Osteocyte (in vitro differentiated cells): ENCODE measurements at places on chromosomes 6 and 20. TPM values are rescaled to one million over a fixed set of nuclear protein-coding genes. Genes with fewer than 3 reads are reported as not detected.
A peak's percentile ranks its signal among the peaks of the same experiment; 100 is the strongest.

- no peaks in the 10 kb centered on the region for H3K27me3 ChIP-seq
- no peaks in the 10 kb centered on the region for H3K36me3 ChIP-seq
- no peak for DNase-seq
- peaks cover 69% of the 10 kb centered on the region for H3K4me1 ChIP-seq
Measured at GRCh38 chr20:50283922-50284810, 93.5 kb downstream of the CEBPB start.

- H3K27me3 ChIP-seq, result no peaks in the 10 kb centered on the region
- peaks cover 34% of the 10 kb centered on the region for H3K4me1 ChIP-seq
- no peak overlapping the region for H3K4me3 ChIP-seq
- H3K36me3 ChIP-seq, result peaks cover 4% of the 10 kb centered on the region
- no peak for DNase-seq
- no peak overlapping the region for H3K27ac ChIP-seq
Measured at GRCh38 chr6:125304970-125305660, 3.3 kb upstream of the HDDC2 start.

DNA sequence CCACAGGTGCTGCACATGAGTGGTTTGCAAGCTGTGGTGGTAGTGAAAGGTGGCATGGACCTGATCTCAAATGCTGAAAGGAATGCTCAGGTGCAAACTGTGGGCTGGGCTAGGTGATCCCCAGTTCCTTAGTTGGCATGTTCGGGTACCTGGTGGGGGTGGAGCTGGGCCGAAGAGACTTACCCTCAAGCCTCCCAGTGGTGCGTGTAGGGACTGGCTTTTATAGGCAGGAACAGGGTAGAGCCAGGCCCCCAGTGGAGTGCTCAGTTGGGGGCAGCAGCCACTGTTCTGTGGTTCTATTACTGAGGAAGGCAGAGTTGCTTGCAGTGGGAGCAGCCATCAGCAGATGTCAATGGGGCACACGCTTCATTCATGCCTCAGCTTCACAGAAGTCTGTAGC is 399.8 kb downstream of the HTR1B start:
- peaks cover 5% of the 10 kb centered on the region for H3K36me3 ChIP-seq
- H3K4me3 ChIP-seq, result no peak overlapping the region
- no peaks in the 10 kb centered on the region for H3K4me1 ChIP-seq
- H3K27ac ChIP-seq, result no peak overlapping the region
- no peak for DNase-seq

DNA sequence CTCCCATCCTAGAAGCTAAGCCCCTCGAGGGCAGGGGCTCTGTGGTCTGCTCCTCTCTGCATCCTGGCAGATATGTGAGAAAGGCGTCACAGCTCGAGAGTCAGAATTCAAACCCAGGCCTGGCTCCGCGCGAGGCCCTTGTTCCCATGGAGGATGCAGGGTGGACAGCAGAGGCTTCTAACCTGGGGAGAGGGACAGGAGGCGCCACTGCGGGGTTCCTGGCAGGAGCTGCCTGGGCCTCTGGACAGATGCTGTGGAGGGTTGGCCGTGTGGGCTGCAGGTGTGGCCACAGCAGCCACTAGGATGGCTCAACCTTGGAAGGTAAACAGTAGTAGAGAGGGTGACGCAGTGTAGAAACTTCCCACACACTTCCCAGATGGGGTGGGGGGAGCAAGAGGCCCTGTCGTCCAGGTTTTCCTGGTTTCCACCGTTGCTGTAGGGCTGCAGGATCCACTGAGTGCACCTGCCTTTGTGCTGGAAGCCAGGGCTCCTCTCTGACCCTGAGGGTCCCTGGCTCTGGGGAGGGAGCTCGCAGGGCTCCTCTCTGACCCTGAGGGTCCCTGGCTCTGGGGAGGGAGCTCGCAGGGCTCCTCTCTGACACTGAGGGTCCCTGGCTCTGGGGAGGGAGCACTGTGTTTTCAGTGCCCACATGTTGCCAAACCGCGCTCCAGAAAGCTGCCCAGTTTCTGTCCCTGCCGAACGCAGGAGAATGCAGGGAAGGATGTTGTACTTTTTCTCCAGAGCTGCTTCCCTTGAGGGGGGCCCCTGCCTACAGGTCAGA is 14.2 kb downstream of the RBM38 start:
- no peaks in the 10 kb centered on the region for H3K27me3 ChIP-seq
- no peak overlapping the region for H3K4me3 ChIP-seq
- H3K4me1 ChIP-seq, result peaks cover 7% of the 10 kb centered on the region
- H3K36me3 ChIP-seq, result peaks cover 12% of the 10 kb centered on the region
- no peak for DNase-seq

- no peak for DNase-seq
- H3K4me1 ChIP-seq, result peaks cover 27% of the 10 kb centered on the region
- no peak overlapping the region for H3K4me3 ChIP-seq
Measured at GRCh38 chr6:150696190-150696589, 96.5 kb downstream of the PLEKHG1 start.

- peaks cover 18% of the 10 kb centered on the region for H3K36me3 ChIP-seq
- H3K27ac ChIP-seq, result peak overlapping the region; percentile 90
- no peak for DNase-seq
- H3K4me3 ChIP-seq, result peak overlapping the region; percentile 93
- no peaks in the 10 kb centered on the region for H3K27me3 ChIP-seq
- peaks cover 26% of the 10 kb centered on the region for H3K4me1 ChIP-seq
Measured at GRCh38 chr20:44959082-44959637, 1.0 kb downstream of the TOMM34 start.

- peak overlapping the region; percentile 93 for H3K4me3 ChIP-seq
- H3K27ac ChIP-seq, result peak overlapping the region; percentile 99
- no peaks in the 10 kb centered on the region for H3K27me3 ChIP-seq
- peaks cover 37% of the 10 kb centered on the region for H3K36me3 ChIP-seq
Measured at GRCh38 chr6:159788276-159788675, 1.1 kb downstream of the TCP1 start.

DNA sequence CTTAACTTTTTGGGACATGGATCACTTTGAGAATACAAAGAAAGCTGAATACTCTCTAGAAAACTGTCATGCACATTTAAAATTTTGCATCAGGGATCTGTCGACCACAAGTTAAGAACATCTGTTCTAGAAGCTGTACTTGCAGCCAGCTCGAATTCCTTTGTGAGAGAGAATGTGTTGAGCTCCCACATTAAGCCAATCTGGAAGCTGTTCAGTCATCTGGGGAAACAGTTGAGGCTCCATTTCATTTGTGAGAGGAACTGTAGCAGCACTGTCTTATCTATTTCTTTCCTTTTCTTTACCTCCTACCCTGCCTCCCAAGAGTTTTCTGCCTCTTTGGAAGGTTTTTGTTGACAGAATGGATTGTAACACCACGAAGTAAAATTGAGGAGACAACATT is 50.8 kb downstream of the KAT14 start:
- no peak overlapping the region for H3K4me3 ChIP-seq
- H3K36me3 ChIP-seq, result peaks cover 43% of the 10 kb centered on the region
- H3K27me3 ChIP-seq, result no peaks in the 10 kb centered on the region
- H3K4me1 ChIP-seq, result no peaks in the 10 kb centered on the region

DNA sequence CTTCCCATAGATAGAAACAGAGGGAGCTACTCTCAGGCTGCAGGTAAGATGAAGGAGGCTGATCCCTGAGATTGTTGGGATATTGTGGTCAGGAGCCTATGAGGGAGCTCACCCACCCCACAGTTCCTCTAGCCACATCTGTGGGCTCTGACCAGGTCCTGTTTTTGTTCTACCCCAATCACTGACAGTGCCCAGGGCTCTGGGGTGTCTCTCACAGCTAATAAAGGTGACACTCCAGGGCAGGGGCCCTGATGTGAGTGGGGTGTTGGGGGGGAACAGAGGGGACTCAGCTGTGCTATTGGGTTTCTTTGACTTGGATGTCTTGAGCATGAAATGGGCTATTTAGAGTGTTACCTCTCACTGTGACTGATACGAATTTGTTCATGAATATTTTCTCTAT is 2.8 kb downstream of the HLA-F start:
- H3K36me3 ChIP-seq, result no peaks in the 10 kb centered on the region
- peaks cover 24% of the 10 kb centered on the region for H3K27me3 ChIP-seq
- peaks cover 2% of the 10 kb centered on the region for H3K4me1 ChIP-seq
- no peak overlapping the region for H3K4me3 ChIP-seq
- no peak overlapping the region for H3K27ac ChIP-seq

The RIMS4 gene
- total RNA-seq, result 0.73 and 0.75 TPM in 2 replicates

The SASH1 gene
- total RNA-seq, result 70.6 and 75.7 TPM in 2 replicates

DNA sequence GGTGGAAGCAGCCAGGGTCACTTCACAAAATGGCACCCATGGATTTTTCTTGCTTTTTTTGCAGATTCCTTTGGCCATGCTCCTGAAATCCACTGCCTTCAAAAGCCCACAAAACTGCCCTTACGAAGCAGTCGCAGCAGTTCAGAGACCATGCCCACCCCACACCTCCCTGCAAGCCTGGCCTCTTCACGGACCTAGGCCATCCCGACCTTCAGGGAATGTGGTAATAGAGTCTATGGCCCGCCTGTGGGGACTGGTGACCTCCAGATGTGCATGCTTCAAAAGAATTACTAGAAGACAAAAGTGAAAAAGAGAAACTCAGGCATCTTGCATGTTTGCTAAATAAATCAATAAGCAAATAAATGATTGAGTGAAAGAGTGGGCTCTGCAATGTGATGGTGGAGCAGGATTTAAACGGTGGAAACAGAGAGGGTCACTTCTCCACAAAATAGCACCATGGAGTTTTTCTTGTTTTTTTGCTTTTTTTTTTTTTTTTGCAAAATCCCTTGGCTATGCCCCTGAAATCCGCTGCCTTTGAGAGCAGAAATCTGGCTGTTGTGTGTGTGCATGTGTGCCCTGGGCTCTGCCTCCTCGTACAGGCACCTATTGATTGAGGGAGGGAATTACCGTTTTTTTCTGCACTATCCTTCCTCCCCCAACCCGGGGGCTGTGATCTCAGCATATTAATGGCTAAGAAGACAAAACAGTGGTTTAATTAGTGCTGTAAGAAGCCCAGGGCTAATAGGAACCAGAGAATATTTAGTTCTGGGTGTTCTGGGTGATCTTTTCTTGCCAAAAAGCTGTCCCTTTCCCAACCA is 107.4 kb downstream of the PXDC1 start:
- no peaks in the 10 kb centered on the region for H3K36me3 ChIP-seq
- H3K4me1 ChIP-seq, result no peaks in the 10 kb centered on the region
- DNase-seq, result peak; percentile 49
- H3K27me3 ChIP-seq, result peaks cover 2% of the 10 kb centered on the region
- H3K27ac ChIP-seq, result no peak overlapping the region

The METTL24 gene
- not detected in 2 replicates for total RNA-seq

- H3K4me1 ChIP-seq, result no peaks in the 10 kb centered on the region
- H3K36me3 ChIP-seq, result no peaks in the 10 kb centered on the region
- peaks cover 9% of the 10 kb centered on the region for H3K27me3 ChIP-seq
- H3K4me3 ChIP-seq, result no peak overlapping the region
- DNase-seq, result no peak
- no peak overlapping the region for H3K27ac ChIP-seq
Measured at GRCh38 chr20:24598996-24599395, 129.6 kb downstream of the SYNDIG1 start.

The EMILIN3 gene
- 1.5 and 2.1 TPM in 2 replicates for total RNA-seq

DNA sequence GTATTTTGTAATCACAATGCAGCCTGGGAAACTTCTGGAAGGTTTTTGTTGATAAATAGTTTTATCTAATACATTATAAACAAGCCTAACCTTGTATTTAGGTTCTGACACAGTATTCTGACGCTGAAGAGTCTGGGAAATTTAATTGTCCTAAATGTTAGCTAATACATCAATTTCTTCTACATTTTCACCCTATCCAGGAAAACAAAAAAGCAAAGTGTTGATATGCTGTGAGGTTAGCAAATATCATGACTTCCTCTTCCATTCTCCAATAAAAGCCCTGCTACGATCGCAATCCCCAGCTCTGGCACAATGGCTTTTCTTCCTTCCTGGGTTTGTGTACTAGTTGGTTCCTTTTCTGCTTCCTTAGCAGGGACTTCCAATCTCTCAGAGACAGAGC is at the start of gene C6orf58:
TSS of gene C6orf58 (plus strand) at position 301 of the 400 bp plus-strand sequence. CDS start at position 313, 12 bp downstream.
- H3K4me3 ChIP-seq, result no peak within 1 kb of the TSS
- H3K27ac ChIP-seq, result no peak within 1 kb of the TSS
- DNase-seq, result no peak
- H3K36me3 ChIP-seq, result no peaks in the 10 kb centered on the region
- H3K27me3 ChIP-seq, result no peaks in the 10 kb centered on the region

DNA sequence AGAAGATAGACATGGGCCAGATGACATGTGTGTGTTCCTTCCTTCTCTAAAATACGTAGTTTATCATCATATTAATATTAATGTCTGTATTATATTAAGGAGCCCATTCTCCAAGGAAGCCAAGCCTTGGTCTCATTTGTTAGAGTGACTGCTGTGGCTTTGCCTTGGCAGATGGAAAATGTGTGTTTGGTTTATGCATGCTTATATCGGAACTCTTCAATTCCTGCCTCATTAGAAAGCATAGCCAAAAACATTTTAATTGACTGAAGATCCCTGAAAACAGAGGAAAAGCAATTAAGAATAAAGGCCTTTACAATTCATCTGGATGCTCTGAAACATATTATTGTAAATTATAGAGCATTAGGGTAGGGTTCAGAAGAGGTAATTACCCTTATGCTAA is 106.4 kb downstream of the COL9A1 start:
- H3K27ac ChIP-seq, result no peak overlapping the region
- H3K4me1 ChIP-seq, result no peaks in the 10 kb centered on the region
- H3K27me3 ChIP-seq, result peaks cover 15% of the 10 kb centered on the region
- DNase-seq, result no peak
- H3K36me3 ChIP-seq, result no peaks in the 10 kb centered on the region
- no peak overlapping the region for H3K4me3 ChIP-seq

The PGK2 gene
- not detected in 2 replicates for total RNA-seq

- no peaks in the 10 kb centered on the region for H3K27me3 ChIP-seq
- no peak overlapping the region for H3K4me3 ChIP-seq
- no peak for DNase-seq
- no peaks in the 10 kb centered on the region for H3K4me1 ChIP-seq
Measured at GRCh38 chr20:61662226-61662967, 403.3 kb downstream of the TAF4 start.

The MUCL3 gene
- total RNA-seq, result not detected in 2 replicates

GRCh38 chr6:26300359-26300758 is 64.6 kb upstream of the BTN3A2 start:
- peaks cover 3% of the 10 kb centered on the region for H3K27me3 ChIP-seq
- no peak overlapping the region for H3K4me3 ChIP-seq
- H3K27ac ChIP-seq, result no peak overlapping the region

- peaks cover 17% of the 10 kb centered on the region for H3K36me3 ChIP-seq
- DNase-seq, result no peak
- H3K27ac ChIP-seq, result no peak overlapping the region
- H3K4me3 ChIP-seq, result no peak overlapping the region
Measured at GRCh38 chr6:52482903-52483670, 62.9 kb downstream of the EFHC1 start.
